T-helper 17 cell (primary cell): ENCODE measurements at places on chromosomes 7 and 10.

- peaks cover 35% of the 10 kb centered on the region for H3K4me1 ChIP-seq
- H3K4me3 ChIP-seq, result peak overlapping the region; percentile 97
- DNase-seq, result no peak
Measured at GRCh38 chr7:76048668-76048988, 722 bp downstream of the MDH2 start.

GRCh38 chr7:20412032-20412431, 81.3 kb downstream of the ITGB8 start:
- no peak overlapping the region for H3K4me3 ChIP-seq
- H3K36me3 ChIP-seq, result no peaks in the 10 kb centered on the region
- H3K27me3 ChIP-seq, result no peaks in the 10 kb centered on the region
- H3K27ac ChIP-seq, result no peak overlapping the region
- H3K4me1 ChIP-seq, result no peaks in the 10 kb centered on the region

DNA sequence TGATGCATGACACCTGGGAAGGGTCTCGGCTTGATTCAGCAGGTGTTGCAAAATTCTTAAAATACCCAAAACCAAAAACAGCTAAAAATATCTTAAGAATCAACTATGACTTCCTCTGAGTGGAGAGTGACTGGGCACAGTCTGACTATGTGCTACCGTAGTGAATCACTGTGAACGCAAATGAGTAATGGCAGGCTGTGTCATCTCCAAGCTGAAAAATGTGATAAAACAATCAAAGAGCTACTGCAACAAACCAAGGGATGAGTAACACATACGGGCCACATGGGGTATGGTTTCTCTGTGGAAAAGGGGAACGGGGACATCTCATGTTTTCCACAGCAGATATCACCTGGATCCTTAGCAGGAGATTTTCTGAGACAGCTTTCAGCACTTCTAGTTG, 127.5 kb downstream of the ABCA13 start:
- no peaks in the 10 kb centered on the region for H3K4me1 ChIP-seq
- no peaks in the 10 kb centered on the region for H3K36me3 ChIP-seq
- DNase-seq, result no peak
- H3K27me3 ChIP-seq, result peaks cover 28% of the 10 kb centered on the region
- H3K27ac ChIP-seq, result no peak overlapping the region
- H3K4me3 ChIP-seq, result no peak overlapping the region

GRCh38 chr10:69220041-69220451, at the start of gene HKDC1:
Gene HKDC1, plus strand, starts transcription at chr10:69220332. Its CDS starts 104 bp downstream, at chr10:69220436.
- no peaks in the 10 kb centered on the region for H3K36me3 ChIP-seq
- no peaks in the 10 kb centered on the region for H3K27me3 ChIP-seq
- no peak for DNase-seq

- peaks cover 54% of the 10 kb centered on the region for H3K27me3 ChIP-seq
- H3K4me3 ChIP-seq, result no peak overlapping the region
- H3K36me3 ChIP-seq, result peaks cover 5% of the 10 kb centered on the region
- peaks cover 2% of the 10 kb centered on the region for H3K4me1 ChIP-seq
Measured at GRCh38 chr7:284762-285722, 4.9 kb upstream of the FOXL3 start.

DNA sequence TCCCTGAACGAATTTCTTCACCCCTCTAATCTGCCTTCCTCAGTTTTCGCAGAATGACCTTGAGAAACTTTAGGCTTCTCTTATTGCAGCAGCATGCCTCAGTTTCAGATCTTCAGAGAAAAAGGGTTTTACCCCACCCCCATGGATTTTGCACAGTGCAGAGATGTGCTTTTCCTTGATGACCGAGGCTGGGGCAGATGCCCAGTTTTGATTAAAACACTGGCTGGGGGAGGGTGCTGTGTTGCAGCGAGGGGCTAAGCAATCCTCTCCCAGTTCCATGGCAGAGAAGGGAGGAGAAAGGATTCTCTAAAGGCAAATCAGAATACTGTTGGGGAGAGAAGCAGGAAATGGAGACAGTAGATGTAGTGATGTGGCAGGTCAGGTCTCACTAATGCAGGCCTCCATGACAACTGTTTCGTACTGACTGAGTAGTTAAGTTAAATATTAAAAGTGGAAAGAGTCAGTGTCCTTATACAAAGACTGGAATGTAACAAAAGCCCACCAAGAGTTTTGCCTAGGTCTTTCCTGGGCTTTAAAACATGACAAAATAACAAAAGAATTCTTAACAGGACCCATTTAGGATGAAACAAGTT, 50.8 kb upstream of the PDZD8 start:
- H3K27ac ChIP-seq, result peak overlapping the region; percentile 34
- peaks cover 11% of the 10 kb centered on the region for H3K27me3 ChIP-seq
- H3K4me1 ChIP-seq, result no peaks in the 10 kb centered on the region
- DNase-seq, result no peak
- H3K36me3 ChIP-seq, result no peaks in the 10 kb centered on the region

DNA sequence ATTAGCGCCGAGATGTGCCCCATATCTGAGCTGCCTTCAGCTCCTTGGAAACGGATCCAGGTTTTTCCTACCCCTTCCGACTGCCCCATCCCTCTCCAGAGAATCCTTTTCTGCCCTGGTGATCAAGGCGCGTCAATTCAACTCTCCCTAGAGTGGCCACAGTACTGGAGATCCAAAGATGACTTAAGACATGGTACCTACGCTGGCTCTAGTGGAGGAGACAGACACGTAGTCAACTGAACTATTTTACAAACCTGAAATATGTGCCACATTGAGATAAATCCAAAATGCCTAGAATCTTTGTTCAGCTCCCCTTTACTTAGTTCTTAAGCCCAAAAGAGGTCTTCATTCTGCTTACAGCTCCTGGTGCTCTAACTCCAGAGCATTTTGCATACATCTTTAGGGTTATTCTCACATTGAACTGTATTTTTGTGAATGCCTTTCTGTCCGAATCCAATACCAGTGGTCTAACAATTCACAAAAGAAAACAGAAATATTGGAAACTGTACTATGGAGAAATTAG, 444 bp upstream of the TNPO3 start:
- H3K27ac ChIP-seq, result peak overlapping the region; percentile 99
- no peak for DNase-seq
- H3K4me1 ChIP-seq, result peaks cover 29% of the 10 kb centered on the region
- H3K4me3 ChIP-seq, result peak overlapping the region; percentile 98

GRCh38 chr10:110842326-110842904, 29.3 kb upstream of the PDCD4 start:
- peak overlapping the region; percentile 34 for H3K4me3 ChIP-seq
- peaks cover 2% of the 10 kb centered on the region for H3K36me3 ChIP-seq
- peak overlapping the region; percentile 97 for H3K27ac ChIP-seq
- no peaks in the 10 kb centered on the region for H3K27me3 ChIP-seq
